ENCODE measurements at places on chromosomes 12 and 14.
A peak's percentile ranks its signal among the peaks of the same experiment; 100 is the strongest.

GRCh38 chr14:89616852-89617341 is 199.9 kb upstream of the FOXN3 start:
- no peak for DNase-seq

DNA sequence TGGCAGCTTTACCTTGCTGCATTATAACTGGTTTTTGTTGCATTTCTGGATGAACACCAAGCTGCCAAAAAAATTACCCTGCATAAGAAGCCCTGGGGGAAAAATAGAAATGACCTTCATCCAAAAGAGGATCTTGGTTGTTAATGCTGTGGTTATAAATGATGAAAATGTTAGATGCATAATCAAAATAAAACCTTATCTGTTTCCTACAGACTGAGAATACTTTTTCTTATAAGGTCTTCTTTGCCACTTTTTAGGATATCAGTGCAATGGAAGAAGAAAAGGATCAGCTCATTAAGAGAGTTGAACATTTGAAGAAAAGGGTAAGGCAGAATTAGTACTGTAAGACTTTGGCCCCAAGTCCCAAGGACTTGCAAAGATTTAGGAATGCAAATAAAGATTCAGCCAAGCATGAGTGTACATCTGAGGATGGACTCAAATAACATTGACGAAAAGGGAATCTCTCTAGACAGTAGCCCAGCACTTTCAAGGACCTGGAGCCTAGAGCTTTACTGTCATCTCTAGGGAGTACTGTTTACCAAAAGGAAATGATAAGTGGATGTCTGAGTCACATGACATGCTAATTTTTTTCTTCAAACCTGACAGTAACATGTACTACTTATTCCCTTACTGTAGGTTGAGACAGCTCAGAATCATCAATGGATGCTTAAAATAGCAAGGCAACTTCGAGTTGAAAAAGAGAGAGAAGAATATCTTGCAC is 10.7 kb downstream of the IFT81 start:
- DNase-seq: no peak

DNA sequence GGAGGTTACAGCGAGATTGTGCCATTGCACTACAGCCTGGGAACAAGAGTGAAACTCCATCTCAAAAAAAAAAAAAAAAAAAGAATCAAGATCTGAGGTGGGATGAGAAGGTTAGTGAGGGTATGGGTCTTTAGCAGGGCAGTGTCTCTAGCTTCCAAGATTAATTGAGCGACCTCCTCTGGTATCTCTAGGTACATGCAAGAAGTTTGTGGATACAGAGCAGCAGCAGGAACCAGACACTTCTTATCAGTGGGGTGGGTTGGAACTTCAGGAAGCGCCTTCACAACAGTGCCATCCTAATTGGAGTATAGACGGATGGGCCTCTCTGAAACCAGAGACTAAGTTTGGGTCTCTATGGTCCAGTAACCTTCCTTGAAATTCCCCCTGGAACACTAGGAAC is 51.9 kb upstream of the CISTR start:
- DNase-seq: no peak

DNA sequence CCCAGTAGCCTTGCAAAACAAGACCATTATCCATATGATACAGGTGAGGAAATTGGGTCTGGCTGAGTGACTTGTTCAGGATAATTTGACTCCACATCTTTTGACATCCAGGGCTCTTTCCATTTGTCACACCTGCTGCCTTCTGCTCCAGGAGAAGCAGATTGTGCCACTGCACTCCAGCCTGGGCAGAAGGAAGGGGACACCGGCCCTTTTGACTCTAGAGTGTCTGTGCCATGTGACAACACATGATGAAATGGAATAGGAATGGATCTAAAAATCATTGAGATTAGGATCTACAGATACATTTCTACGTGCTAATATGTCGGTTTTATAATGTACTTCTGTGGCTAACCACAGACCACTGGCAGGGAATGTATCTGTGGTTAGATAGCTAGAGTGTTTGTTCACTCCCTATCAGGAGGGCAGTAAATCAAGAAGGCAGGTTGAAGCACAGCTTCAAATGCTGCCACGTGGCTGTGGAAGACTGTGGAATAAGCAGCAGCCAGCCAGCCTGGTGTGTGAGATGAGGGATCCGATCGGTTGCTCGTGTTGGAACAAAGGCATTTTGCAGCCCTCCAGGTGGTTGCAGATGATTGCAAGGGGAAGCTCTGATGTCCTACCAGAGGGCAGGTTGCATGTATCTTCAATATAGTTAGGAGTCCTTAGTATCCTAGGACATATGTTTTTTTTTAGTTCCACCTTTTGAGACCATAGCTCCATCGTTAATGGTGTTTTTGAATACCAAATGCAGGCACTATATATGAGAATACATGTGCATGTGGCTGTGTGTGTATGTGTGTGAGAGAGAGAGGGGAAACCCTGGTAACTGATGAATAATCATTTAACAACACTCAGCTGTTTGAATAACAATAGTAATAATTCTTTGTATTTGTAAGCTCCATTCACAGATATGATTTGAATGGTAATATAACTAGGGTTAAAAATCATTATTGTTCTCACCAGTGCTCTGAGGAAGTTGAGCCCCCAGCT is 28.6 kb downstream of the EML1 start:
- peak; percentile 30 for DNase-seq

GRCh38 chr12:96212456-96213375 is 18.5 kb downstream of the ELK3 start:
- no peak for DNase-seq

GRCh38 chr14:104016873-104017650 is 68.4 kb upstream of the ASPG start:
- no peak for DNase-seq

- no peak for DNase-seq
These were observed 8.5 kb downstream of the AKT1 start for GRCh38 chr14:104786726-104787675.

DNA sequence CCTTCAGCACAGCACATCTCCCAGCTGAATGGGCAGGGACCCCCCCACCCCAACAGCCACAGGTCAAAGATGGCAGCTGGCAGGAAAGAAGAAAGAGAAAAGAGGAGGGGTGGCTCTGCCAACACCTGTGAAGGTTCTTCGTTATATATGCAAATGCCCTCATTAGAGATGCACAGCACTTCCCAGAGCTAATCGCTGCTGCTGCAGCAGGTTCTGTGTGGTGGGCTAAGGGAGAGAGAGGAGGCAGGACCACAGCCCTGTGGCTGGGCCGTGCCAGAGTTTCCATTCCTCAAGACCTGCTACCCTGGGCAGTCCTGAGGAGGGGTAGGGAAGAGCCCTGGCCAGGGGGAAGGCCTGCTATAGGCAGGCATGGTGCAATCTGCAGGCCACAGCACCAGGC is 28.7 kb downstream of the SMUG1 start:
- DNase-seq: no peak

DNA sequence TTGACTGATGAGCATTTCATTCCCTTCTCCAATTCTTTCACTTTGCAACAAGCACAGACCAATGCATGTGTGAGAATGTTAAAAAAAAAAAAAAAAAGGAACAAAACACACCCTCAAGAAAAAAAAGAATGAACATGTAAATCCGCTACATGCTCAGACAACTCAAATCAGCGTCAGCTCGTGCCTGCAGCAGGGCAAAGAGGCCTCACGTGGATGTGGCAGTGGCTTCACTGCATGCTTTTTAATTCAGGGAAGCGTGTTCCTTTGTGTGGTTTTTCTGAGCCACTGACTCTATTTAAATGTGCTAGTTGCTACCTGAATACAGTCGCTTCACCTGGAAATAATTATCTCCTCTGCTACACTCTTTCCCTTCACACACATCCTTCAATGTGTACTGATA is 55.1 kb downstream of the PPP1R36 start:
- DNase-seq: no peak
